NAMALWA (cell line): ENCODE measurements at places on chromosomes 2 and 18.
A peak's percentile ranks its signal among the peaks of the same experiment; 100 is the strongest.

DNA sequence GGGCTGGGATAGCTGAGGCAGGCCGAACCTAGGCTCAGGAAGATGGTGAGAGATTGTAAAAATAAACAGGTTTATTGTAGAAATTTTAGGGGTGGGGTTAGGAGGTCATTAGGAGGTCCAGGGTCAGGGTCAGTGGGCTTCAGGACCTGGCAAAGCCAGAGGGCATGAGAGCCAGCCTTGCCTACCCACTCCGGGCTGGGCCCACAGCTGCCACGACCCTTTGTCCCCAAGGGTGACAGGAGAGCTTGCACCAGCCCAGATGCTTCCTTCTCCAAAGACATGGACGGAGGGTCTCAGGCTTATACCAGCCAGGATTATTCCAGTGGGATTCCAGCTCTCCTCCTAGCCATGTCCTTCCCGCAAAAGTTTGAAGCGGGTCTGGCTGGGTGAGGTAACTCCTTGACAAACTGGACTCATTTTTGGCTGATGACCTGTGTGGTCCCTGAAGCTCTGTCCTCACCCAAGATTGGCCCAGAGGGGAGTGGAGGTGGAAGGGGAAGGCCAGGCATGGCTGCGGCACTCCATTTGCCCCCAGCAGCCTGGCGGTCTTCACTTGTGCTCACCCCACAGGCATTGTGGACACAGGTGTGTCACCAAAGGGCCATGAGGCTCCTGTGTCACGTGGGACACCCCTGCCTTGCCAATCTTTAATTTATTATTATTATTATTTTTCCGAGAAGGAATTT is 23.8 kb upstream of the ATOH8 start:
- DNase-seq = no peak

- DNase-seq = no peak
Measured at GRCh38 chr2:65880436-65880835, 448.0 kb upstream of the SPRED2 start.

DNA sequence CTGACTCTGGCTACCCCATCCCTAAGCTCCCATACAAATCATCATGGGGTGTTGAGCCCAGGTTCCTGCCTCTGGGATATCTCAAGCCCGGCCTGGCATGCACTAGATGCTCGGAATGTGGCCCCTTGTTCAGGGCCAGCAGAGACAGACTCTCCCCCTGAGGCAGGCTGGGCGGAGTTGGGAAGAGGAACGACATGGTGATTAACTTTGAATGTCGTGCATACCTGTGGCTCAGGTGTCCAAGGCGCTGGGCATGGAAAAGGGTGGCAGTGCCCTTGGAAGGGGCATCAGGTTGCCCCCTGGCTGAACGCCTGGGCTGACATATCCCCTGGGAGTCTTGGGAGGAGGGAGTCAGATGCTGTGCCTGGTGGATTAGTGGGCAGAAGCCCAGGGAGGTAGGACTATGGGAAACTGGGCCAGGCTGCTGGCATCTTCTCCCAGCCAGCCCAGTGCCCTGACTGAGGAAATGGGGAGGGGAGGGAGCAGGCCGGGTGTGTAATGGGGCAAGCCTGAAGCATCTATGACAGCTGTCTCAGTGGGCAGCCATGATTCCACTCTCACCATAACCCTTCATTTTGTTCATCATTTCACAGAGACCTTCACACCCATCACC is 57.8 kb upstream of the OTOF start:
- no peak for DNase-seq

- DNase-seq = peak; percentile 36
Measured at GRCh38 chr2:221137385-221137784, 434.7 kb downstream of the EPHA4 start.

DNA sequence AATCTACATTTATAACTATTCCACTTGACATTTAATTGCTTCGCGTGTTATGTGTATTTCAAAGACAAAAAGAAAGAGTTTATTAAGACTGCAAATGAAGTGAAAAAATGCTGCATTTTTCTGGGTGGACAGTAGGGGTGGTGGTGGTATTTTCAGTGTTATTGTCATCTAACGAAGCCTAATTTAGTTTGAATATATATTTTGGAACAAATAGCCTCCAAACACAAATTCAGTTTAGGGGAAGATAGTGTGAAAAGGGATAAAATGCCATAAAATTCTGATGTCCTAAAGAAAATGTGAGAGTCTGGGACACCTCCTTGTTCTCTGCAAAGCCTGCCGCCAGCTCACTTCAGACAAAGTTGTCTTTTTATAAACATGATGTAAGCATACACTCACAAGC is 425.1 kb downstream of the NRXN1 start:
- DNase-seq = peak; percentile 15

- no peak for DNase-seq
Measured at GRCh38 chr2:190272457-190272842, 47.2 kb downstream of the HIBCH start.

DNA sequence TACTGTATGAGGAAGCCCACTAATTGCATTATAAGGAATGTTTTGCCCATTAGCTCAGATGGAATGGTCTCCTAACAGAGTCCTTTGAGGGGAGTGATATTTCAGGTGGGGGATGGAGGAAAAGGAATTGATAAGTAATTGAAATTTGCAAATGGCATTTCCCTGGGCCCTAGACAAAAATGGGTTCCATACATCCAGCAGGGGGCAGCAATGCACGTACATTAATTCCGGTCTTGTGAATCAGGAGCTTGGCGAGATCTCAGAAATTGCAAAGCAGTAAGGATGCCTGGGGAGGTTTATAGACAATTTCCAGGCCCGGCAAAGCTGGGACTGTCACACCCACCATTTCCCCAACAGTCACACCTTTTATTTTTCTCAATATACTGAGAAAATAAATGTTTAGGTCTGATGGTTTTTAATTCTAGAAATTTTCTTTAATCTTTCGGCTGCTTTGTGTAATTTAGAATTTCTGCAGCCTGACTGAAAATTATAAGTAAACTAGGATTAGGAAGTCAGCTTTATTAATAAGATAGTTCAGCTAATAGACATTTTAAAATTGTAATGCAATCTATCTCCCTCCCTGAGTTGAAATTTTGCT is 122.8 kb downstream of the LYPD1 start:
- DNase-seq = peak; percentile 73

- peak; percentile 54 for DNase-seq
Measured at GRCh38 chr2:16665748-16666448, at the start of gene CYRIA. Gene CYRIA (minus strand): TSS chr2:16665834. CDS start chr2:16588119, 77,715 bp downstream.

- DNase-seq = no peak
Measured at GRCh38 chr2:170222298-170222697, 44.4 kb downstream of the MYO3B start.

- DNase-seq = no peak
Measured at GRCh38 chr2:227324642-227324994, 433 bp upstream of the MFF start.
